Mesothelial cell of epicardium (in vitro differentiated cells): ENCODE measurements at places on chromosomes 5 and 9.
A peak's percentile ranks its signal among the peaks of the same experiment; 100 is the strongest.

DNA sequence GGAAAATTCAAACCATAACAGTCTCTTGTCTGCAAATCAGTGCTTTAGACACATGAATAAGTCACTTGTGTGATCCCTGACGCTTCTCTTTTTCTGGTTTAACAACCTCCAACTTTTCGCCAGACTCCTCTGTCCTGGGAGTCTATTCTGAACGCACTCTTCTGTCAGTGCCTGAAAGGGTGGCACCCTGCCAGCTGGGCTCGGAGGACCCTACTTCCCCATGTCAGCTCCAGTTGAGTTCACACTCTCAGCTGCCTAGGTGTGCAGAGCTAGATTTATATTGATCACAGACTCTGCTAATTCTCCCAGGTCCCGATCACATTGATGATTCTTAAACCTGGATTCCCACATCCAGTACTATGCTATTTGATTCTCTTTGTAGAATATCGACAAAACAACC, 649.1 kb downstream of the BNC2 start:
- no peak for DNase-seq

- no peak for DNase-seq
Measured at GRCh38 chr9:125522328-125522725, 184.7 kb downstream of the MAPKAP1 start.

DNA sequence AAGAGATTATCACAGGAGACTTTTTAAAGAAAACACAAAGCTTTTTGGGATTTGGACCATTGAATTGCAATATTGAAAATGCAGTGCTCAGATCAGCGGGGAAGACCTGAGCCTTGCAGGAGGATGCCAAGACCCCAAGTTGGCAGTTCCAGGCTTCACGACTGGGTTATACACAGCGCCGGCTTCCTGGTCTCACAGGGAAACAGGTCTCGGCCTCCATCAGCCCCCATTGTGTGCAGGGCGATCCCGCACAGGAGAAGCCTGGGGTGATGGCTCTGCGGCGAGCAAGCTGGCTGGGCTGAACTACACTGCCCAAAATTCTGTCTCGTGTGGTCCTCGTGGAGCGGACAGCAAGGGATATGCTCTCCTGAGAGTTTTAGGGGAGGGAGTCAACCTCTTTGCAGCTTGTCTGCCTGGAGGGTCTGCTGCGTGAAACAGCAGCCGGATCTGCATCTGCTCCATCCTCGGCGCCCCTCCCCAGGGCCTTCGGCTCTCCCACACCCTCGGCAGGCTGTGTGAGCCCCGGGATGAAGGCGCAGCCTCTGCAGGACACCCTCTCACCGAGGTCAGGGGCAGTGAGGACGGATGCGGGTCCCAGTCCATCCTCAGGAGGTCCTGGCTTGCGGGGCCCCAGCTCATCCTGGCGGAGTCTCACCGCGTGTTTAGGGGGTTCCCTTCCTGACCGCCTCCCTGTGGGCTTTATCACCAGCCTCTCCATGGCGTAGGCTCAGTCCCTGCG, 60.6 kb downstream of the NSUN2 start:
- DNase-seq = no peak

DNA sequence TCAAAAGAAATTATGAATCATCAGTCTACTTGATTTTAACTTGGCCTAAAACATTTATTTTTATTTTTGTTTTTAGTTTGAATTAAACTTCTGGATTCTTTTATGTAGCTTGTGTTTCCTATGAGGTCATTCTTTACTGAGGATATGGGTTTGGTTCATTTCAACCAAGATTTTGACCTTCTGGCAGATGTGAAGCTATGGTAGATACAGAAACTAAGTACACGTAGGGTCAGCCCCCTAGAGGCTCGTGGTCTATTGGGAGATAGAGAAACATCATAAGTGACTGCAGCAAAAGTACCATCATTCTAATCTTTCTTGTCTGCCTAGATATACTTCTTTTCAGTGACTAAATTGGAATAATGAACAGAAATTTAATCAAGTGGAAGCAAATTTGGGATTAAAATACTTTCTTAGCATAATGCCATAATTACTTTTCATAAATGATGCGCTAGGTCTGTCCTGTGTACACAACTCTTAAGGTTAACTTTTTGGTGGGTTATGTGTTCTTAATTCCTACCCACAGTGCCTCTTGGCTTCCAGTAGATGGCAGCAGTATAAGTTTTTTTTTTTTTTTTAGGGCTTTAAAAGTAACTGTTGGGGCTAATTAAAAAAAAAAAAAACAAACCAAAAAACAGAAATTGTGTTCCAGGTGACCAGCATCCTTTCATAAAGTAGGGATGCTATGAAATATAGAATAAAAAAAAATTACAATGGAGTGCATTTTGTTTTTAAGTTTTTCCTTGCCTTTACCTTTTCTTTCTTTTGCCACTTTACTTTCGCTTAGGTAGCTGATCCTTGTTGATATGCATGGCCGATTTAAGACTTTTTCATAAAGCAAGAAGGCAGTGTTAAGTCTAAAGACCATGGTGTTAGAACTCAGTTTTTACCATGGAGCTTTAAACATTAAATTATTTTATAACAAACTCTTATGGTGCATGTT, 49.9 kb downstream of the LRRTM2 start:
- no peak for DNase-seq

GRCh38 chr5:173411791-173412555, 83.8 kb upstream of the STC2 start:
- DNase-seq = no peak

DNA sequence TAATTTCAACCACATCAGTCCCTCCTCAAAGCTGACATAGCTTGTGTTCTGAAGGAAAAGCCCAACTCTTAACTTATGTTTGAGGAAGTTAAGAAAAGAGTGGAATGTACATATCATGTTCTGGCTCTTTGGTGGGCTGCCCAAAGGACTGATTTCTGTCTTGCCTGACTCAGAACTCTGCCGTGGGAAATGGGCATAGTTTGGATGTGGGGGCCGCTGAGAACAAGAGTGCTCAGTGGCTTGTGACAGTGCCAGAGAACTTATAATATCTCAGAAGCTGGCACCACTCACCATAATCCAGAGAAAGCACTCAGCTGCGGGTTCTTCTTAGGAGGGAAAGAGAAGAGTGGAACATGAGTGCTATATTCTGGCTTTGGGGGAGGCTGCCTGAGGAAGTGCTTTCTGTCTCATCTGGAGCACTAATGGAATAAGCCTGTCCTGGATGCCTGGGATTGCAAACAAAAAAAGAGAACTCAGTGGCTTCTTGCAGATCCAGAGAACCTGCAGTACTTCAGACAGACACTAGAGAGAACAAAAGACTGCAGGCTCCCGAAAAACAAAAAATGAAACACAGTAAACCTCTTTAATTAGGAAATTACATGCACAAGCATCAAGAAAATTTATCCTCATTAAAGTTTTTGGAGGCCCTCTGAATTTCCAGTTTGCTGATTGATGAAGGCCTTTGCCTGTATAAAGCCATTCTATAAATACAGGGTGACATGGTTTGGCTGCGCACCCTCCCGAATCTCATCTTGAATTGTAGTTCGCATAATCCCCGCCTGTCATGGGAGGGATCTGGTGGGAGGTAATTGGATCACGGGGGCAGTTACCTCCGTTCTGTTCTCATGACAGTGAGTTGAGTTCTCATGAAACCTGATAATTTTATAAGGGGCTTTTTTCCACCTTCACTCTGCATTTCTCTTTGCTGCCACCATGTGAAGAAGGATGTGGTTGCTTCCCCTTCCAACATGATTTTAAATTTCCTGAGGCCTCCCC, 207.0 kb downstream of the DMAC1 start:
- no peak for DNase-seq

DNA sequence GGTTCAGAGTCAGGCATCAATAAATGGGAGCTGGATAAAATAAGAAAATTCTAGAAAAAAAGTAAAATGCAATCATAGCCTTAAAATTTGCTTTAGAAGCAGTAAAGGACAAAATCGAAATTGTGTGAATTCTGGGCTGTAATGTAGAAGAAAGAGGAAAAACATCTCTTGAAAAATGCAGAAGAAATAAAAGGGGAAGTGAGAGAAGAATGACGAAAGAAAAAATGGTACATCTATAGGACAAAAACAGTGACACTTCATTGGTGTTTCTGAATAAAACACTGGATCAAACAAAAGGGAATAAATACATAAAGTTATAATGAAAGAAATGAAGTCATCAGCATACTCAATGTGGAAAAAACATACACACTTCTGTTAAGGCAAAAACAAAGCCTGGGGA, 642.3 kb downstream of the ACTL7B start:
- DNase-seq = no peak

DNA sequence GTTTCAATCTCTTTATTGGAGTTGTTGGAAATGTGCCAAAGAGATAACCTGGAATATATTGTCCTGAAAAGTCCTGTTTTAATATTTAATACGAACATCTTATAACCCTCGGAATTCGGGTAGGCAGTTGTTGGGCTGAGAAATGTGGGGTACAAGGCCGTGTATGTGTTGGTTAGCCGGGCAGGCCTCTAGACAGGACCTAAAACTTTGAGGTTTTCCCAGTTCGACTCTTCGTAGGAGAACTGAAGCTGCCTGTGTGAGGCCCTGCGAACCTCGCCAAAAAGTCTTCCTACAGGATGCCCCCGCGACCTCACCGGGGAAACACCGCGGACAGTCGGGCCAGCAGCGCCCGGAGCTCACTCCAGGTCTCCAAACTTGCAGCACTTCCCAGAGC, 583 bp upstream of the TJP2 start:
- DNase-seq = no peak

- DNase-seq = no peak
Measured at GRCh38 chr9:128034821-128035652, 32.1 kb downstream of the NAIF1 start.

DNA sequence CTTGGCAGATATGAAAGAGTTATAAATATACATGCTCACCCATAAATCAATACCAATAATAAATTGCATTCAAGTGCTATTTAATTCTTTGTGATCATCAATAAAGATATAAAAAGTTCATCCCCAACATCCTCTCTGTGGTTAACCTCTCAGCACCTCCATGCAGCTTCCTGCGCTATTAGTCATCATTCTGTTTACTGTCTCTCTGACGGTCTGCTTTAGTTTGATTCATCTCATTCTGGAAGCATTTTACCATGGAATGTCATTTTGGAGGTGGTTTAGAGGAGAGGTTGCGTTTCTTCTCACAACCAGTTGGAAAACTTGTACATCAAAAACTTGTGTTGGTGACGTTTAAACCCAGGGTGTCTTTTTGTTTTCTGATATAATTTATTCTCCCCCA, 486.6 kb downstream of the BRINP1 start:
- no peak for DNase-seq

- no peak for DNase-seq
Measured at GRCh38 chr5:163712011-163712410, 206.6 kb downstream of the MAT2B start.

DNA sequence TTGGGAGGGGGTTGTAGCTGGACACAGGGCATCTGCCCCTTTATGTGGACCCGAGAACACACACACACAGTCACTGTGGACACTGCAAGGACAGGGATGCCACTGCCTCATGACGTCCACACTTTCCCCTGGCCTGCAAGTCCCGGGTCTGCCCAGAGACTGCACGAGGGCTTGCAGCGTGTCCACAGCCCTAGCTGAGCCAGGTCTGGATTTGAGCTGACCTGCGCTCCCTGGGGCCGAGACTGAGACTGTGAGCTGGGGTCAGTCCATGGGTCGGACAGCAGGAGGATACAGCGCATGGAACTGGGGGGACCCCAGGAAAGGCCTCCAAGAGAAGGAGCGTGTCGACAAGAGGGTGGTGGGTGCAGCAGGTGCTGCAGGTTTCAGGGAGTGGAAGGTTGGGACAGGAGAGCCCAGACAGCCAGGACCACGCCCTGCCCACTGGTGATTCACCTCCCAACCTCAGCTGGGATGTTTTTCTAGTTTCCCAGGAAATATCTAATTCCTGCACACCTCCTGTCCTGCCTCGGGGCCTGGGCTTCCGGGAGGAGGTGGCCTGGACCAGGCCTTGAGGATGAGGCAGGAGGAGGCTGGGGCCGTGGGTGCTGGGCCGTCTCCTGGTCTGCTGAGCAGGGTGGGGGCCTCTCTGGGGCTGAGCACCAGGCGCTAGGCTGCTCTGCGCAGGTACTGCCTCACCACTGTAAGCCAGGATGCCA, 806 bp upstream of the RNF224 start:
- no peak for DNase-seq

DNA sequence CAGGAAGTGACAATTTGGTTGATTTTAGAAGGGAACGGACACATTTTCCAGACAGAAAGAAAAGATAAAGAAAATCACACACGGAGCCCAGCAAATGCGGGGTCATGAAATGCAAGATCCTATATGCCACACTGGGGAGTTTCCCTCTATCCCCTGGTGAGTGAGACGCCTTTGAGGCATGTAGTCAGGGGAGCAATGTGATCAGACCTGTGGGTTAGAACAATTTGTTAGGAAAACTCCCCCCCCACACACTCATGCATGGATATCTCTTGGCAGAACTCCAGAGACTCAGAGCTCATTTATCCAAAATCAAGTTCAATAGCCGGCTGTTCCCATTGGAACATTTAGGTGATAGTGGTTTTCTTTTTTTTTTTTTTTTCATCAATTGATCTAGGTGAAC, 71.7 kb upstream of the TRIO start:
- no peak for DNase-seq

DNA sequence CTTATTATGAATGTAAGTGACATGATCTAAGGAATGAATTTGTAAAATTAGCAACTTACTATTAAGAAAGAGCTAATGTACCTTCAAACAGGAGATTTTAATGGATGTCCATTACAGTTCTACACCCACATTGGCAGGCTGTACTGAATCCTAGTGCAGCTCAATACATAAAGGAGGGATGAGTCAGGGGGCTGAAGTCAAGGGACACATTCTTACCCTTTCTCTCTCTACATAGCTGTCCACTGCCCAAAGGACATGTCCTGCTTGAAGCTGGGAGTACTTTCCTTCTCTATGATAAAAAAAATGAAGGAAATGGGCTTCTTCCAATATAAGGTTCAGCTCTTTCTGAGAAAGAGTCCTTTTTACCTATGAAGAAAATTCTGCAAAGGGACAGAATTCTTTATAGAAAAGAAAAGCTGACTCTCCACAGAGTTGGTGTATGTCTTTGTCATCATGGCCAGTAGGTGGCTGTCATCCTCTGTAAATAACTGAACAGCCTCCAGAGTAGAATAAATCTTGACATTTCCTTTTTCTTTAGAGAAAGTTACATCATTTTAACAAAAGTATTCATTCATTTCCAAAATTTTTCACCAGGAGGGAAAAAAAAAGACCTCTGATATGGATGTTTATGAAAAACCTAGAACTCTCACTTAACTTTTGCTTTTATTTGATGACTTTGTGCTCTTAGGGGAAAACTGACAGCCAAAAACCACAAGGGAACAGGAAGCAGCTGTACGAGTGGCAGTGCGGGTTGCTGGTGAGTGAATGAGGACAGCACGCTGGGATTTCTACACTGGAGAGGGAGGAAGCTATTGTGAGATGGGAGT, 13.1 kb upstream of the IFNA14 start:
- no peak for DNase-seq

- peak; percentile 71 for DNase-seq
Measured at GRCh38 chr5:78648359-78649210, at the start of gene LHFPL2. TSS of gene LHFPL2 (minus strand) at chr5:78648772. CDS start at chr5:78510213, 138,559 bp downstream.
